ENCODE measurements at places on chromosomes 12 and 14.

DNA sequence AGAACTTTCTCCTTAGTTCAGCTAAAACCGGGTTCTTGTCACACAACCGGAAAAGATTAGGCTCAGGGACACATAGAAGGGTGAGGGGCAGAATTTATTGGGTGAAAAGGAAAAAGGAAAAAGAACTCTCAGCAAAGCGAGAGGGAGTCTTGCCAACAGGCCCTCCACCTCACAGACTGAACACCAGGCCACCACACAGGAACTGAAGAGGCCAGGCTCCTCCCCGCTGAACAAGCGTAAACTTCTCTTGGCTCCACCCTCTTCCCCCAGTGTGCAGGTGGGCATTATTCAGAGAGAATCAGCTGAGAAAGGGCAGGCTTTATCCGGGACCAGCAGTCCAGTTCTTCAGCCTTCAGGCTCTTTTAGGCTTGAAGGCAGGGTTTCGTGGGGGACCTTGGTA is 125.6 kb upstream of the FGD4 start:
- DNase-seq: no peak

DNA sequence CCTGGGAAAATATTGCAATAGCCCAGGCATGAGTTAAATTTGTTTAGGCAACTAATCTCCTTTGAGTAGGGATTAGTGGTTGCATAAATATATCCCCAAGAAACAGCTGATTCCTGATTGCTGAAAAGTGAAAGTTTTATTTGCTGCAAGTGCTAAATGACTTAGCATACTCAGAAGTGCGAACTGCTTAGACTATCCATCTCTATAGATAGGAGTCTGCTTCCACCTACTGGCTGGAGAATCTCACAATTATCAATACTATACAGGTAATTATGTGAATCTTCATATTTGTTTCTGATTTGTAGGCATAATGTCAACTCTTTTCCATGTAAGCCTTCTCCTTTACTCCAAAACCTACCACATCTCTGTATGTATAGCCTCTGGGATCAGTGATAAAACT is 12.0 kb upstream of the SLCO1B3 start:
- peak; percentile 33 for DNase-seq

DNA sequence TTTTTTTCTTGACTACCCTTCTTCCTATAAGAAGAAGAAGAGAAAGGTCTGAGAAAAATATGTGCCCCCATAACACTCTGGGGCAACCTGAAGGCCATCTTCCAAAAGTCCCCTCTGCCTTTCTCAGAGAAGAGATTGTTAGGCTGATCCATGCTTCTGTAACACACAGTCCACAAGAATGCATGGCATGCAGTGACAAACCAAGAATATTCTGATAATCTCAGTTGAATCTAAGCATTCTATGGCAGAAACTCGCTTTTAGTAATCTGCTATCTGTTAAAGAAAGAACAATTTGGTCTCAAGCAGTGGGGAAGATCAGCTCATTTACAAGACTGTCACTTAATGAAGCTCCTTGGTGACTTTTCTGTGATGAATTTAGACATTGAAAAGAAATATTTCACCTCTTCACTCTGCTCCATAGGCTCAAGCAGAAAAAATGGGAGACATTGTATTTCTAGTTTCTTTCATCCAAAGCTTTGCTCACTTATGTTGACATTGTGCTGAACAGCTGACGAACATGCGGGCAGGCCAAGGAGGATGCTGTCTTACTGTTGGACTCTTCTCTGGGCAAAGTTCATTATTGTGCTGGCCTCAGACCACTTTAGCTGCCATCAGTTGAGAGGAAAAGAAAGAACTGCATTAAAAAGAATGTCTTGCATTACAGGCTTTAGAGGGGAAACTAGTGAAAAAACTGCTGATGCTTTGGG is 957.1 kb downstream of the DIO2 start:
- no peak for DNase-seq

GRCh38 chr14:22998329-22999012 is 11.5 kb downstream of the C14orf93 start:
- no peak for DNase-seq

DNA sequence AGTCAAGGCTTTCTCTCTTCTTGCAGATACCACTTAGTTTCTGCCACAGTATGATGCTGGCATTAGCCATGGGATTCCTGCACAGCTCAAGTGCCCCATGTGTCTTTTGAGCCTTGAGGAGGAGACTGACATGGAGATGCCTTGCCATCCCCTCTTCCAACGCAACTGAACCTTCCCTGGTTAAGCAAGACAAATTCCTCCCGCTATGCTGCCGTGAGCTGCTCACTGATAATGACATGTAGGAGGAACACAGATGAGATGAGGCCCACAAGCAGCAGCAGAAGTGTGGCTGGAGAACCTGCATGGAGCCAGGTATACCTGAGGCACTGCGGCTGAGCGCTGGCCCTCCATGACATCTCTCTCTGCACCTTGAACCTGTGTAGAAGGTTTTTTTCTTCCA is 15.4 kb upstream of the PPP1R1A start:
- no peak for DNase-seq

Data from eye (tissue), 1 donor.